T follicular helper cell (primary cell): ENCODE measurements at places on chromosomes 2 and 18.

DNA sequence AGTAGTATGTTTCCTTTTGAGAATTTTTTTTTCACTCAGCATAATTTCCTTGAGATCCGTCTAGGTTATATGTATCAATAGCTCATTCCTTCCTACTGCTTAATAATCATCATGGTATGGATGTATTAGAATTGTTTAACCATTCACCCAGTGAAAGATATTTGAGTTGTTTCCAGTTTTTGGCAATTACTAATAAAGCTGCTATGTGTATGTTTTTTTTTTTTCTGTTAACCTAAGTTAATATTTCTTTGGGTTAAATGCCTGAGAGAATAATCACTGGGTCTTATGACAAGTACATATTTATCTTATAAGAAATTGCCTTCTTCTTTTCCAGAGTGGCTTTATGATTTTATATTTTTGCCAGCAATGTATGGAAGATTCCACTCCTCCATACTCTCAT is 96.4 kb upstream of the ST6GAL2 start:
- no peak for DNase-seq

- DNase-seq = no peak
Observed at GRCh38 chr18:49753643-49754042, 59.7 kb downstream of the ACAA2 start.

GRCh38 chr2:159872353-159872752 is 74.3 kb upstream of the CD302 start:
- no peak for DNase-seq

DNA sequence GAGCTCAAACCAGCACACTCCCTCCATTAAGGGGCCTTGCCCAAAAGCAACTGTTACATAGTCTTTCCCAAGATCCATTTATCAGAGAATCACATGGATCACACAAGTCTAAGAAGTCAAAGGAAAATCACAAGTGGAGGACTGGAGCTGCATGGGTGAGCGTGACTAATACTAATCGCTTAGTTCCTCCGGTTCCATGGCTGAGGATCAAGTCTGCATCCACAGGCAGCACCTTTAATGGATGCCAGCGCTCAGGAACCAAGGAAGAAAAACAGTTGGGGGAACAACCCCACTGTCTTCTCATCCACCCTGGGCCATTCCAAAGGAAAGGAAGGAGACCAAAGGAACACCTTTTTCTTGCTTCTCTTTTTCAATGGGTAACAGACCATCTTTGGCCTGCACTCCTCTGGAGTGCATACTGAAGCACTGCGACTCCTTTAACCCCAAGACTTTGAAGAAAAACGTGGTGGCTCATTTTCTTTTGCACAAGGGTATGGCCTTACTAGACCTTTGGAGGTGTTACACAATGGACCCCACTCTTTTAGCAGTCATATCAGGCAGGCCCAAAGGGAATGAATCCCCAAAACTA is 9.2 kb upstream of the WDR33 start:
- no peak for DNase-seq

- no peak for DNase-seq
Observed at GRCh38 chr2:159804941-159805340, 6.9 kb upstream of the CD302 start.

GRCh38 chr2:25992556-25992955 is 10.3 kb upstream of the KIF3C start:
- DNase-seq = no peak

GRCh38 chr2:241223211-241224017 is 34.9 kb downstream of the ANO7 start:
- DNase-seq = no peak

DNA sequence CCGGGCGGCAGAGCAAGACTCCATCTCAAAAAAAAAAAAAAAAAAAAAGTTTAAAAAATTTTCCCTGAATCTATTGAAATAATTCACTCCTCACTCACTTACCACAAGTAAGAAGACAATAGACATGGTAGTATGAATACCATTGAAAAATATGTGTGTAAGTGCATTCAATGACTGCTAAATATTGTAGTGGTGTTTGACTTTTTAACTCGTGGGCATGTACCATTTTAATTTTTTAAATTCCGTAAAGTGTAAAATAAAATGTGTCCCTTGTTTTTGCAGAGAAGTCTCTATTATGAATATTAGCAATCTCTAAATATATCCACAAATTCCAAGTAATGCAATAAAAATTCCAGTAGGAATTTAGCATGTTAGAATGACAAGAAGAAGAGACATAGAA is 134.1 kb downstream of the COPS8 start:
- no peak for DNase-seq

GRCh38 chr2:239746559-239747246 is 278.4 kb downstream of the NDUFA10 start:
- DNase-seq = no peak

DNA sequence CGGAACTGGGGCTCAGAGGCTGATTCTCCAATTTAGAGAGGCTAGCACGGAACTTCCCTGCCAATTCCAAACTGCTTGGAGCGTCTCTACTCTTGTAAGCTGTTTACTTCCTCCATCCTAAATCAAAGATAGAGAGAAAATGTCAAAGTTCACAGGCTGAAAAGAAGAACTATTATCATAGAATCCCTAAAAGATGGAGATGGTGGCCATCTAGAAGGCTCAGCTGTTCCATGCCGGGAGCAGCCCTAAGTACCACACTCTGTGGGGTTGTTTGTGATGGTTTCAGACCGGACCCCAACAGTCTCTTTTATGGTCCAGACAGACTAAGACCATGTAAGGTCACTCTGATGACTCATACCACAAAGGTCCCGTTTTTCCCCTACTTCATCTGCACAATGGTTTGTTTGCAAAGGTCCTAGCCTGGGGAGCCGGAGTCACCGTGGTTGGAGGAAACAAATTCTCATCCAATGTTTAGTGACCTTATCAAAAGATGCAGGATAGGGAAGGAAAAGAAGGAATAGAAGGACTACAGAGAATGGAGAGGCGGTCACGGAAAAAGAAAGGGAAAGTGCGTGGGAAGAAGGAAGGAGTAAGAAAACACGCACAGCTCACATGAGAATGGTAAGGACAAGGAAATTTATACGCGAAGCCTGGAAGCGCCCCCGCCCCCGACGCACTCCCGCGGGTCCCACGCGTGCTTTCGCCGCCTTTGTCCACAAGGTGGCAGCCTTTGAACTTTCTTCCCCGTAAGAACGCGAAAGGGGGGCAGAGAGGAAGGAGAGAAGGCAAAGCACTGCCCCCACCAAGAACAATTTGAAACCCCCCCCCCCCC is 453 bp upstream of the ANTXR1 start:
- peak; percentile 16 for DNase-seq

DNA sequence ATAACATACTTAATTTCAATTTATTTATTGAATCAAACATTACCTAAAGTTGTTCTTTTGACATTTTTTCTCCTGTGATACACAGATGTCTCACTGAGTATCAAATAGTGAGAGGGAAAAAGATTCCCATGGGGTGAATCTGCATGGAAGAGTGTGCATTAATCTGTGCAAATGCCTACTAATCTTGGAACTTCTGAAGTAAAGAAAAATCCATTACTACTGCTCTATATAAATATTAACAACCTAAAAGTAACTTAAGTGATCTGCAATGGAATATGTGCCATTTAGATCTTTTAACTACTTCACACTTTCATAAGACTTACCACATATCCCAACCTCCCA is 125.5 kb downstream of the PLCL1 start:
- no peak for DNase-seq

DNA sequence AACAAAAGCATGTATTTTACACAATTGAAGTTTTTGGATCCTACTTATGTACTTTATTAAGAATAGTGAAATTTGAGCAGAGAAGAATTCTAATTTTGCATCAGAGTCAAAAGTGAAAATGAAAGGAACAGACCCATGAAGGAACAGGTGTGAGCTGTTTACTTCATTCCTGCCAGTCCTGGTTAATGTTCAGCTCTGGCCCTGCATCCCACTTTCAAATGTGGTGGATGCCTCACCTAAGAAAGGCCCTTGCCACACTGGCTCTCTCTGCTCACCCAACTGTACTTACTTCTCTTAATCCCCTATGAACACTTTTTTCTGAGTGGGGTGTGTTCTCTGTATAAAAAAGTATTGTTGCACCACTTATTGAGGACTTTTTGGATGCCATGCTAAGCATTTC is 22.2 kb downstream of the FAM110C start:
- no peak for DNase-seq

- no peak for DNase-seq
Observed at GRCh38 chr2:207849443-207849842, 79.7 kb upstream of the FZD5 start.

DNA sequence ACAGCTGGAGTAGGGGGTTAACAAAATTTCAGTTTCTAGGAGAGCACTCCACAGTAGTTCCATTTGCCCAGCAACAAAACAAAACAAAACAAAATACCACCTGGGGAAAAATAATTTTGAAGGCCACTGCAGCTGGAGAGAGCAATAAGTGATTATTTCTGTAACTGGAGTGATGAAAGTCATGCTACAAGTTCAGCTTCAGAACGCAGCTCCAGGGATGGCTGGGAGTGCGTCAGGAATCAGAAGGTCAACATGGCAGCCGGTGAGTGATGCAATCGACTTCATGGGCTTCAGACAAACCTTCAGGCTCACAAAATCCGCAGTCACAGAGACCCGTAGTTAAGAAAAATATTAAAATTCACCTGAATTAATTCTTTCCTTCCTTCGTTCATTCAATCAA is 41.0 kb downstream of the ABHD3 start:
- DNase-seq = no peak

DNA sequence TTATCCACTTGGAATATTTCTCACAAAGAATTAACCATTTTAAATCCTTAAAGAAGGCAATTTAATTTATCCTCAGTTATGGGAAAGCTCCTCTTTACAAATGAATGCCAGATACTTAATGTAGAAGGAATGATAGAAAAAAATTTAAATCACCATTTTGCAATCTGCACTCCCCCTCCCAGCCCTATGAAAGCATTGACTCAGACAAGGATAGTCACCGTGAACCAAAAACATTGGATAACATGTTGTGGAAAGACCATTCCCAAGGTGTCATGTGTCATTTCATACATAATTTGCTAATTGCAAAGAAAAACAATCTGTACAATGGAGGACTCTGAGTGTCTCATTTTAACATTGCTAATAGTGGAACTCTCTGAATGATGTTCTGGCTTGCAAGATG is 421.0 kb downstream of the TXNL1 start:
- no peak for DNase-seq

GRCh38 chr2:45069684-45070083 is 60.4 kb upstream of the SIX2 start:
- no peak for DNase-seq

DNA sequence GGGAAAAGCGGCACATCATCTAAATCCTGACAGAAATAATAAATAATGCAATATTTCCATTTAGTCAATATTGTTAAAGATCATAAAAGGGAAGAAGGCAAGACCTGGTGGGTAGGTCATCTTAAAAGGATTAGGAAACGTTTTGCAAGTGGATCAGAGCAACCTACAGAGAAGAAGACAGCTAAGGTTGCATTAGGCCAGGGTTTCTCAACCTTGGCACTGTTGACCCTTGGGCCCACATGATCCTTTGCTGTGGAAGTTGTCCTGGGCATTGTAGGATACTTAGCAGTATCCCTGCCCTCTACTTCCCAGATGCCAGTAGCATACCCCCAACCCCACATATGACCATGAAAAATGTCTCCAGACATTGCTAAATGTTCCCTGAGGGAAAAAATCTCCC is 55.0 kb downstream of the KLF7 start:
- no peak for DNase-seq

DNA sequence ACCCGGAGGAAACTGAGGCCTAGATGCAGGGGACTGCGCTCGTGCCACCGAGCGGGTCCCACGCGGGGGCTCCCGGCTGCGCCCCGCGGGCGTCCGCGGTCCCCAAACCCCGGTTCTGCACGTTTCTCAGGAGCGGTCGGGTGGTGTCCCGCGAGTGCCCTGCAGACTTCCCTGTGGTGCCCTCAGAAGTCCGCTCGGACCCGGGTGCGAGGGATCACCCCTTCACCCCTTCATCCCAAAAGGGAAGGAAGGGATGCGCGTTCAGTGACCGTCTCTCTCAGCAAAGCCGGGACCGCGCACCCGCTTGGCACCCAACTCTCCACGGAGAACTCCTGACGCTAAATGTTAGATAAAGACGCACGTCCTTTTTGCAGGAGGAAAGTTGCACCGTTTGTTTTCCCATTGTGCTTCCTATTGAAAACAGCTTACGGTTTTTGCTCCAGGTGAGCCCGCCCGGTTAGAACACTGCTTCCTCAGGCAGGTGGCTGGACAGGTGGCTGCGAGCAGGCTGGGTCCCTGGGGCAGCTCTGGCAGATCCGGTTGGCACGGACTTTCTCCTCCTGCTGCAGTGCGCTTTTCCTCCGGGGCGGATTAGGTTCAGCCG is 779 bp downstream of the DGKD start:
- no peak for DNase-seq

DNA sequence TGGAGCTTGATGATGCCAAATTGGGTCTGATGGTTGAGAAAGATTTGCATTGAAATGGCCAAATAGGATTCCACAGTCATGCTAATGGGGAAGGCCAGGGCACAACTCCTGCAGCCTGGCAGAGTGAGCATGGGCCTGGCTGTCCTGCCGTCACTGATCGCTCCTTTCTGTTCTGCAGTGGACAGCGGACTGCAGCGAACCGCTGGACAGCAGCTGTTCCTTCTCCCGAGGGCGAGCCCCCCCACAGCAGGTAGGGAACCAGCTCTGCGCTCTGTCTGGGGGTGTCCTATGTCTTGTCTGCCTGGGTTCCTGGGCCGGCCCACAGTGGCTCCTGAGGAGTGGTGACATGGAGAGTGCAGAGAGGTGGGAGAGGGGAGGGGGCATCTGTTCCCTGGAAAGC is 97.6 kb downstream of the CTIF start:
- DNase-seq = no peak

- DNase-seq = no peak
Observed at GRCh38 chr2:164739966-164740365, 101.7 kb downstream of the COBLL1 start.

DNA sequence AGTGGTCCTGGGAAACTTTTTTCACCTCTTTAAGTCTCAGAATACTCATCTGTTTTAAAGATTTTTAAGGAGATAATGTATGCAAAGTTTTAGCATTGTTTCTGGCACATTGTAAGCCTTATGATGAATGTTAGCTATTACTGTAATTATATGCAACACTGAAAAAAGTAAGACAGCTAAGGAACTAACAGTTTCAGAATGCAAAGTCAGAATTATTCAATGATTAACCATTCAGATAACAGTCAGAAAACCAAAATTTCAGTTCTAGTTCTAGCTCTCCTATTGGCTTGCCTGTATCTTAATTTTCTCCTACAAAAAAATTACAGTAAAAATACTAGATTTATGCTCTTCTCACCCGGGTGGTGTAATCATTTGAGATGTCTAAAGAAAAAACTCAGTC is 101.1 kb downstream of the SLC4A10 start:
- no peak for DNase-seq

GRCh38 chr2:9332136-9332852 is 91.0 kb downstream of the ITGB1BP1 start:
- DNase-seq = no peak
